ENCODE measurements at places on chromosomes 2 and 18.

DNA sequence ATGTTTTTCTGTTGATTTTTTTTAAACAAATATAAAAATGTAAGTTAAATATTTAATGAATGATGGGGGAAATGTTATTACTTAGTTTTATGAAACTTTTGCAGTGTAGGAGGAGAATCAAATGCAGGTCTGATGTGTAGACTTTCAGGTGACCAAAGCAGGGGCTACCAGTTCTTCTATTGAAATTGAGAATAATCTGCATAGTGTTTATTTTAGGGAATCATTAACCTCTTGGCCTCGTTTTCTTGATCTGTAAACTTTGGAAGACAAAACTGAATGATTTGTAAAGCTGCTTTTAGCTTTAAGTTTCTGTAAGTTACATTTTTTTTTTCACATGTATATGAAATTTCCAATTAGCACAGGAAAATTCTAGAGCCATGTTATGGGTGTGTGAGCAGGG lies 99.2 kb downstream of the R3HDM1 start:
- no peak for DNase-seq

GRCh38 chr2:53040536-53041229 lies 726.9 kb upstream of the CHAC2 start:
- no peak for DNase-seq

DNA sequence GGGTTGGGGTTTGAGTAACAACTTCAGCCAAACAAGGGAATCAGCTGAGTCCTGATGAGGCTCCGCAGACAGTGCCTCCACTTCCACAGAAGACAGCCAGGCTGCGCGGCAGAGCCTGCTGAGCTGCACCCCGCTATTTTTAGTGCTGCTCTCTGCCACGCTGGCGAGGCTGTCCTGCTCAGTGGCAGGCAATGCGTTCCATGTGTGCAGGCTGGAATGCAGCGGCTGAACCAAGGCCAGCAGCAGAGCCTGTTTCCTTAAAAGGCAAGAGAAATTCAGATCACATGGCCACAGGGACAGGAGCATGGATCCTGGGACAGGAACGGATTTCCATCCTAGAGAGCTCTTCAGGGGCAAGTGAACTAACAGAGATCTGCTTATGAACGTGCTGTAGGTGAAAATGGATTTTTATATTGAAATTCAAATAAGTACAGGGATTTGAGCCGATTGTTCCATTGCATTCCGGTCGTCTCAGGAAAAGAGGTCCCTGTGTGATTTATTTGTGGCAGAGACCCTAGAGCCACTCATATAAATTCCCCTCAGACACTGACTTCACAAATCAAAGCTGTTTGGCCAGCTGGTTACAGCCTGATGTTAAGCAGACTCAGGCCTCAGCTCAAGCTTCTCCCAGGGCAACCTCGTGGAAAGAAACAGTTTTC lies 98.7 kb downstream of the COL6A3 start:
- peak; percentile 93 for DNase-seq

GRCh38 chr18:46226461-46226860 lies 122.3 kb downstream of the HAUS1 start:
- DNase-seq, result peak; percentile 52

DNA sequence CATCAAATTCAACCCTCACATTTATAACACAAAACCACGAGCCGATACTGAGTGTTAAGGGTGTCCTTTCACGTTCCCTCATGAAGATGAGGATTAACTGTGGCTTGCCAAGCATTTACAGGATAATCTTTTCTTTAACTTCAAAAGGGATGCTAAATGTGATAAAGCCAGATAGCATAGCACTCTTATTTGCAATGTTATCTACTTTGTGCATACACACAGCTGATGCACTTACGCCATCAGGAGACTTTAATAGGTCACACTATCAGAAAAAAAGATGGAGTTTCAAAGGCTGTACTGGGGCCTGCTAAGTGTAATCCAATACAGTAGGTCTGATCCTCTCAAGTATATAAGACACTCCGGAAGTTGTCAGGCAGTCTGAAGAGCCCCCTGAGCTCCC lies 572.7 kb downstream of the PIK3C3 start:
- no peak for DNase-seq

DNA sequence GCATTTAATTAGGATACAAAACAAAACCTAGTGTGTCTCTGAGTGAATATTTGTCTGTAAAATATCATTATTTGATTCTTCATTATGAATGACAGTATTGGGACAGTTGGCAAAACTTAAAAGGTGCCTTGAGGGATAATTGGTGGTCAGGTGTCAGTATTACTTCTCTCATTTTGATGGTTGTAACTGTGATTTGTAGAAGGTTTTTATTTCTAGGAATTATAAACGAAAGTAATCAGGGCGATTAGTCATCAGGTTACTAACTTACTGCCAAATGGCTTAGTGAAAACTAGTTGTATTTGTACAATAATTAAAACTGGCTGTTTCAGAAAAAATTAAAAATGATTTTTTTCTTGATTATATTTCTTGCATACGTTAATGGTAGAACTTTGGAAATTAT lies 117.6 kb downstream of the BIRC6 start:
- peak; percentile 23 for DNase-seq

DNA sequence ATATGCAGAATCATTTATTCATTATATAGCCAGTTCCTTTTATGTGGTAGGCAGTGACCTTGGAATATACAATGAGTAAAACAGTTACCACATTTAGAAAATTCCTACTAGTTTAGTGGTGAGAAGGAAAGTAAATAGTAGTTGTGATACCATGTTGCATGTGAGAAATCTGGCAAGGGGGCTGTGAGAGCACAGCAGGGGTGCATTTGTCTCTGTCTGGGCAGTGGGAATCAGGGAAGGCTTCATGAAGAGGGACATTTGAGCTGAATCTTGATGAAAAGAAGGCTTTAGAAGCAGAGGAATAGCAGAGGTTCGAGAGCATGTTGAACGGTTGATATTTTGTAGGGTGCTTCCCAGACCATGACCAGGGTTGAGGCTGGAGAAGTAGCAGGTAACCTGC lies 78.7 kb downstream of the RAB3GAP1 start:
- DNase-seq, result no peak

GRCh38 chr2:62774555-62775366 lies 69.2 kb downstream of the EHBP1 start:
- peak; percentile 35 for DNase-seq

DNA sequence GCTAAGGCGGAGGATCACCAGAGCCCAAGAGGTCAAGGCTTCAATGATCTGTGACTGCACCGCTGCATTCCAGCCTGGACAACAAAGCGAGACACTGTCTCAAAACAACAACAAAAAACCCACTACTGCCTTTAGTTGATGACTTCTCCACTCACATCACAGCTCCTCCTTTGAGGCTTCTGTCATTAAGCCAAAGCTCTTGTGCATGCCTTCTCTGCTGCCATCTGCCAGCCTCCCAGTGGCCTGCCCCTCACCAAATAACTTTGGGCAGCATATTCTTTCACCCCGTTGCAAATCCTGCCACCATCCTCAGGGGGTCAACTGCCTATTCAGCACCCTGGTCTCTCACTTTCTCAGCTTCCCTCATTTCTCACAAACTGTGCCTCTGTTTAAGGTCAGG lies 27.5 kb downstream of the OSBPL1A start:
- no peak for DNase-seq

DNA sequence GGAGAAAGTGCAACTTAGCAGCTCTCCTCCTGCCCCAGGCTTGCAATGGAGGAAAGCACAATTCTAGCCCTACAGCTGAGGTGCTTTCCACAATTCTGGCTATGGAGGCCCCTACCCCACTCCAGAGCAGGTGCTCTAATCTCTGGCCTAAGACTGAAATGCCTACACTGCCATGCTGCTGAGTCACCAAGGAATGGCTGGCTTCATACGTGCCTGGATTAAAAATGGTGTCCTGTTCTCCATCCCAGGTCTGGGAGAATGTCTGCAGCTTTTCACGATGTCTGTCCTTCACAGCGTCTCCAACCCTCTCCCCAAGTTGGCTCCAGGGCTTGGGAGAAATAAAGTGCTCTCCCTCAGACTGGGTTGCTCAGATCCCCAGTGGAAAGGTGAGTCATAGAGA lies 48.5 kb downstream of the MBOAT2 start:
- DNase-seq, result no peak

DNA sequence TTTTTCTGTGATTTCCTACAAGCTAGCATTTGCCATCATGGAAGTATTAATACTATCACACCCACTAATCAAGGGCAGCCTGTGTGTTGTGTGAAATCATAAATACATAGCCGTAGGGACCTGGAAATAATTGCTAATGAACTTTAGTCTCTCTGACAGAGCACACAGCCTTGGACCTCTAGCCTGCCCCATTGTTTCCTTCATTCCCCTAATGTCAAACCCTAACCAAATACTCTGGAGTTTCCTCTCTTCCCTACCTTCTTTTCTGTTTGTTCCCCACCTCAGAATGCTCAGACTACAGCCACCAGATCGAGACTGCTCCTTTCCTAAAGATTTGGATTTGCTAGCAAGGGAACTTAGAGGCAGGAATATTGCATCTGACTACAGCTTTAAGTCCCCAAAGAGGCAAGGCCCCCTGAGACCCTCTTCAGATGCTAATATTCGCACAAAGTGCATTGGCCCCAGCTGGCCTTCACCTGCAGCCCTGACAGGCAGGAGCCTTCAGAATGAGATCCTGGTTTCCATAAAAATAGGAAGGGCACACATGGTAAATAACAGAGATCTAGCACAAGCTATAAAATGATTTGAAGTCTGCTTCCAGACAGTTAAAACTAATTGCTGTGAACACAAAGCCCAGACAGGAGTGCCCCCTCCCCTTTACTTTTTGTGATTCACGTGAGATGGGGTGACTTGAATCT lies 279.2 kb upstream of the DCC start:
- no peak for DNase-seq

GRCh38 chr2:219206328-219207133 lies at the start of gene ZFAND2B:
ZFAND2B (plus strand) TSS chr2:219206782; CDS start chr2:219206988, 206 bp downstream.
- peak; percentile 99 for DNase-seq

DNA sequence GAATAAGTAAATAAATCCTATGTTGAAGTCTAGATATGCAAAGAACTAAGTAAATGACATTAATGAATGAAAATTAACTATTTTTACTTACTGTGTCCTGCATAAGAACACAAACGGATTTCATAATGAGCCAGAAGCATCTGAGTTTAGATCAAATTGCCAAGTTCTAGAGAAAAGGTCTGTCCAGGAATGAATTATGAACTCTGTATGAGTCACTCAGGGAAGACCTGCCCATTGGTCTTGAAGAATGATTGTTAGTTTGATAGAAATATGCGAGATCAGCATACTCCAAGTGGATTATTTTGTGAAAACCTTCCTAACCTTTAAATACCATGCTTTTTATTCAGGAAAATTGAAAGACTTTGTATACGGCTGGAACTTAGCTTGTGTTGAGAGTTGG lies 189.5 kb downstream of the DOK6 start:
- DNase-seq, result no peak

- no peak for DNase-seq
Measured at GRCh38 chr18:48452861-48453323, 43.7 kb upstream of the ZBTB7C start.

GRCh38 chr2:18514526-18515461 lies 45.7 kb downstream of the RDH14 start:
- no peak for DNase-seq

- peak; percentile 33 for DNase-seq
Measured at GRCh38 chr2:160315337-160315736, 115.3 kb upstream of the ITGB6 start.
